Activated T-helper 1 cell treated with anti-CD3 and anti-CD28 coated beads, Interleukin-12 subunit alpha, Interleukin-12 subunit beta, Interleukin-2, Interleukin-4 antibody, amounts not matched to agents 30 ng/mL and 10 ng/mL and 1 ng/mL, durations not matched to agents 14 hours and 24 hours and 36 hours (primary cell): ENCODE measurements at places on chromosomes 11 and 22. TPM values are rescaled to one million over a fixed set of nuclear protein-coding genes. Genes with fewer than 3 reads are reported as not detected.
A peak's percentile ranks its signal among the peaks of the same experiment; 100 is the strongest.

The OR52A1 gene
- total RNA-seq, result not detected in 2 replicates

The OR51B5 gene
- total RNA-seq, result not detected in 2 replicates

The OR8G5 gene
- not detected in 2 replicates for total RNA-seq

The OR9Q1 gene
- total RNA-seq, result not detected in 2 replicates

The CCDC87 gene
- total RNA-seq, result 0.29 and 0.37 TPM in 2 replicates

The CD6 gene
- 411 and 416 TPM in 2 replicates for total RNA-seq

The OR2D2 gene
- 0.34 and 0.56 TPM in 2 replicates for total RNA-seq

The ENTHD1 gene
- 0.08 and 0.20 TPM in 2 replicates for total RNA-seq

- no peak overlapping the region for H3K4me3 ChIP-seq
- no peak overlapping the region for H3K27ac ChIP-seq
- H3K4me1 ChIP-seq, result no peaks in the 10 kb centered on the region
- peaks cover 14% of the 10 kb centered on the region for H3K36me3 ChIP-seq
- no peaks in the 10 kb centered on the region for H3K27me3 ChIP-seq
- no peak for DNase-seq
Observed at GRCh38 chr22:17891481-17892167, 117.4 kb upstream of the BID start.

DNA sequence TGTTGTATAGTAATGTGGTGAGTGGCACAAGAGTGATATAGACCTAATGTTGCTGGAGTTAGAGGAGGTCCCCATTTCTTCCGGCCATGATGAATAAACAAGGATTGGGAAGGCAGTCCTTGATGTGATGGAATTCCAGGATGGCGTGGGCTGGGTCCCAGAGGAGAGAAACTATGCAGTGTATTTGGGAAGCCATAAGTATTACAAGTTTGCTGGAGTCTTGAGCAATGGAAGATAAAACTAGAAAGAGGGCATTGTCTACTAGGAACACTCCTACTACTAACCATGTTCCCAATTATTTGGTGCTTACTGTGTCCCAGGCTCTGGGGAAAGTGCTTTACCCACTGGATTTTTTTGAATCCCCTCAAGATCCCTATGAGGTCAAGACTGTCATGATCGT, 20.0 kb downstream of the LDLRAD3 start:
- H3K4me3 ChIP-seq, result no peak overlapping the region
- no peaks in the 10 kb centered on the region for H3K27me3 ChIP-seq
- no peak for DNase-seq
- no peaks in the 10 kb centered on the region for H3K4me1 ChIP-seq
- H3K27ac ChIP-seq, result no peak overlapping the region
- H3K36me3 ChIP-seq, result no peaks in the 10 kb centered on the region

GRCh38 chr11:65426839-65427690, 4.5 kb downstream of the NEAT1 start:
- peak overlapping the region; percentile 99 for H3K4me3 ChIP-seq
- peaks cover 10% of the 10 kb centered on the region for H3K27me3 ChIP-seq
- H3K4me1 ChIP-seq, result peaks cover 76% of the 10 kb centered on the region
- DNase-seq, result no peak
- H3K36me3 ChIP-seq, result peaks cover 63% of the 10 kb centered on the region

- peaks cover 68% of the 10 kb centered on the region for H3K36me3 ChIP-seq
- peaks cover 55% of the 10 kb centered on the region for H3K4me1 ChIP-seq
- H3K27ac ChIP-seq, result peak overlapping the region; percentile 58
- no peak for DNase-seq
Observed at GRCh38 chr11:61417670-61418069, 12.1 kb downstream of the CPSF7 start.

DNA sequence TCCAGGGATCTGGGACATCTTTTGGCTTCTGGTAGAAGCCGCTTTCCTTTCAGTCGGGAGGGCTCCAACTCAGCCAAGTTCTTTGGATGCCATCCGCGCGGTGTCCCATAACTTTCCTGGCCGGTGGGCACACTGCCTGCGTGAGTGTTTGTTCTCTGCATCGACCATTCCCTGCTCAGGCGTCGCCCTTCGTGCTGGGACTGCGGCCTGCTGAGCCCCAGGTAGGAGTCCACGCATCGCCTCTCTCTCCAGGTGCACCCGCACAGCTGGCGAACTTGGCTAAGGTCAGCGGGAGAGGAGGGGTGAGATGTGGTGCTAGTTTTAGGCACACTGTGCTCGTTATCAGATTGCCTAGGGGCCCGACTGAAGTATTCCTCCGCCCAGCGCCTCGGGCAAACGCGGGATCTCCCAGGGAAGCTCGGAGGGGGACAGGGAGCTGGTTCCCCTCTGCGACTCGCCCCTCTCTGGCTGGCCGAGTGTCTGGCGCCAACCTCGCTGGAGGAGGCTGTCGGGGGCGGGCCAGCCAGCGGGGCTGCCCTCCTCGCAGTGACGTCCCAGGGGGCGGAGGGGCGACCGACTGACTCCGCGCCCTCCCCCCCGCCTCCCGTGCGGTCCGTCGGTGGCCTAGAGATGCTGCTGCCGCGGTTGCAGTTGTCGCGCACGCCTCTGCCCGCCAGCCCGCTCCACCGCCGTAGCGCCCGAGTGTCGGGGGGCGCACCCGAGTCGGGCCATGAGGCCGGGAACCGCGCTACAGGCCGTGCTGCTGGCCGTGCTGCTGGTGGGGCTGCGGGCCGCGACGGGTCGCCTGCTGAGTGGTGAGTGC, at the start of gene LAYN:
Gene LAYN (plus strand): TSS at position 607 of the 823 bp plus-strand sequence. CDS start 124 bp downstream, at position 731.
- H3K36me3 ChIP-seq, result peaks cover 14% of the 10 kb centered on the region
- H3K4me1 ChIP-seq, result peaks cover 48% of the 10 kb centered on the region
- DNase-seq, result peak; percentile 24

- H3K27me3 ChIP-seq, result peaks cover 10% of the 10 kb centered on the region
- DNase-seq, result no peak
- H3K4me1 ChIP-seq, result no peaks in the 10 kb centered on the region
- H3K36me3 ChIP-seq, result no peaks in the 10 kb centered on the region
- H3K27ac ChIP-seq, result no peak overlapping the region
- H3K4me3 ChIP-seq, result no peak overlapping the region
Observed at GRCh38 chr11:64538501-64538951, 52.5 kb upstream of the SLC22A12 start.

DNA sequence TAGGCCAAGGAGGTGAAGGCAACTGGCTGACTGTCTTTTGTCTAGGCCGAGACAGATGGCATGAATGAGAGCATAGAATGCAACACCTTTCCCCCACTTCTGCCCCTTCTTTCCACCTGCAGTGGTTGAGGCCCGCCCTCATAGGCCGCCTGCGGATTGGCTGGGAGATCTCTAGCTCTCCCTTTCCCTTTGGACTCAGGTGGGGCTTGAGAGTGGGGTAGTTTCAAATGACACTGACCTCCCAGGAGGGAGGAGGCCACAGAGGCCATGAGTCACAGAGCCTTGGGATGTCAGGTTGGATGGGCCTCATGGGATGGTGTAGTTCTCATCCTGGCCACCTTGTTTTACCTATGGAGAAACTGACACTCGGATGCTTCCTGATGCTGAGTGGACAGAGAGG, 9.1 kb downstream of the MICAL2 start:
- H3K4me3 ChIP-seq, result no peak overlapping the region
- H3K27me3 ChIP-seq, result no peaks in the 10 kb centered on the region
- H3K27ac ChIP-seq, result peak overlapping the region; percentile 78
- H3K4me1 ChIP-seq, result peaks cover 81% of the 10 kb centered on the region

DNA sequence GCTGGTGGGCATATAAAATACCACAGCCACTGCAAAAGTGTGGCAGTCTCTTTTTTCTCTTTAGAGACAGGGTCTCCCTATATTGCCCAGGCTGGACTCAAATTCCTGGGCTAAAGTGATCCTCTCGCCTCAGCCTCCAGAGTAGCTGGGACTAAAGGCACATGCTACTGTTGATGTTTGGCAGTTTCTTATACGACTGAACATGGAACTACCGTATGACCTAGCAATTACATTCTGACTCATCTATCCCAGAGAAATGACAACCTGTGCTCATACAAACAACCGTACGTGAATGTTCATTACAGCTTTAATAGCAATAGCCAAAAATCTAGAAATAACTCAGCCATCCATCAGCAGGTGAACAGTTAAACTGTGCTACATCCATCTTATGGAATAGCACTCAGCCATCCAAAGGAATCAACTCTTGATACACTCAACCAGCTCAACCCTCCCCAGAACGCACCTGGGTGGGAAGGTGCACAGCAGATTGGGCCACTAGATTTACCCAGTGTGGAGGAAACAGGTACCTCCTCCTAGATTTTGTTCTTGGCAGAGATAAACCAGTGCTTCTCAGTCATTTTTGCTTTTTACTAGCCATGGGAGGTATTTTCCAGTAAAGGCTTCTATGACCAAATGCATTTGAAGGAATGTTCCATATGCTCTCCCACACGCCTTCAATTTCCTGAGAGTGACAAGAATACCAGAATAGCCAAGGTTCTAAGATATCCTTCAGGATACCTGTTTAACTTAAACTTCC, 130.5 kb downstream of the MED15 start:
- H3K27ac ChIP-seq, result no peak overlapping the region
- H3K4me3 ChIP-seq, result no peak overlapping the region
- H3K36me3 ChIP-seq, result no peaks in the 10 kb centered on the region
- no peak for DNase-seq
- no peaks in the 10 kb centered on the region for H3K4me1 ChIP-seq

DNA sequence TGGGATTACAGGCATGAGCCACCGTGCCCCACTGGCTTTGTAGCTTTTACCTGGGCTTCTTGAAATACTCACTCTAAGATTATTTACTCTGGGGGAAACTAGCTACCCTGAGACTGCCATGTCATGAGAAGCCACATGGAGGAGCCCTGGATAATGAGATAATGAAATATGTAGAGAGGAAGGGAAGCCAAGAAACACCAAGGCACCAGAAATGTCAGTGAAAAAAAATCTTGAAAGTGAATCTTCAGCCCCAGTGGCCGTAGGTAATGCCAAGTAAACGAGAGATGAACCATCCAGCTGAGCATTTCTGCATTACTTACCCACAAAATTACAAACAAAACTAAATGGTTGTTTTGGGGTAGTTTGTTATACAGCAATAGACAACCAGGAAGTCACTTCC, 125.6 kb downstream of the APIP start:
- no peak overlapping the region for H3K4me3 ChIP-seq
- no peak for DNase-seq
- peaks cover 6% of the 10 kb centered on the region for H3K4me1 ChIP-seq
- H3K27ac ChIP-seq, result no peak overlapping the region
- no peaks in the 10 kb centered on the region for H3K36me3 ChIP-seq

DNA sequence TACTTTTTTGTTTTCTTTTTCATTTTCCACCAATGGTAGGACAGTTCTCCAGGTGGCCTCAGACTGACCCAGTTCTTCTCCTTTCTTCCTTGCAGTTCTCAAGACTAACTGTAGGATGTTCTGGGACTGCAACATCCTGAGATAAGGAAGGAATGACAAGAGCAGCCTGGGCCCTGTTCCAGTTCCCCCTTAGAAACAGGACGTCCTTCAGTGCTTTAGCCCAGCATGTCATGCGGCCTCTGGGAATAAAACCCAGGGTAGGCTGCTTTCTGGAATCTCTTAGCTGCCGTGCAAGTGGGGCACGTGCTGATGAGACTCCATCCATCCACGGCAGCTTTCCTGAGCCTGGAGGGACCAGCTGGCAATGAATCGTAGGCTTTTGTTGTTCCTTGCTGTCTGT, 24.0 kb upstream of the CADM1 start:
- H3K4me3 ChIP-seq, result no peak overlapping the region
- H3K36me3 ChIP-seq, result no peaks in the 10 kb centered on the region
- no peak for DNase-seq
- H3K4me1 ChIP-seq, result no peaks in the 10 kb centered on the region
- H3K27ac ChIP-seq, result no peak overlapping the region
- H3K27me3 ChIP-seq, result peaks cover 4% of the 10 kb centered on the region

- H3K36me3 ChIP-seq, result peaks cover 31% of the 10 kb centered on the region
- peak overlapping the region; percentile 82 for H3K27ac ChIP-seq
- H3K4me3 ChIP-seq, result peak overlapping the region; percentile 42
Observed at GRCh38 chr22:39943337-39943736, 16.9 kb upstream of the TMA7B start.

- H3K4me1 ChIP-seq, result peaks cover 13% of the 10 kb centered on the region
- no peak for DNase-seq
- H3K36me3 ChIP-seq, result peaks cover 8% of the 10 kb centered on the region
- no peak overlapping the region for H3K27ac ChIP-seq
- H3K27me3 ChIP-seq, result peaks cover 2% of the 10 kb centered on the region
Observed at GRCh38 chr22:25113316-25113721, 86.3 kb upstream of the CRYBB3 start.

- H3K4me3 ChIP-seq, result peak overlapping the region; percentile 90
- H3K4me1 ChIP-seq, result no peaks in the 10 kb centered on the region
- no peaks in the 10 kb centered on the region for H3K27me3 ChIP-seq
- no peaks in the 10 kb centered on the region for H3K36me3 ChIP-seq
- DNase-seq, result no peak
Observed at GRCh38 chr22:49052560-49052959, 775.1 kb downstream of the BRD1 start.

DNA sequence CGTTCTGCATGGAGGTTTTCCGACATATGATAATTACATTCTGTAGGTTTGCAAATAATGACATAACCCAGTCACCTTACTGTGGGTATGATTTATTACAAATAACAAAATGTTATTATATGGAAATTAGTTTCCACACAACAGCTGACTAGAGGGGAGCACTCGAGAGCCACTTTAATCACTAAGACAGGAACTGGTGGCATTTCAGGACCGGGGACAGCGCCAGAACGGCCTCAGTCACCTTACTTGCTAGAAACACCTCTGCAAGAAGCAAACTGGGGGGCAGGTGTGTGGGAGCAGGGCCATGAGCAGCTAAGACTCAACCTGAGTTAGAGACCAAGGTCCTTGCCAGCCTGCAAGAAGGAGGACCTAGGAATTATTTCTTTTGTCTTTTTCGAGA, 199.9 kb downstream of the DSCAML1 start:
- H3K4me3 ChIP-seq, result no peak overlapping the region
- no peaks in the 10 kb centered on the region for H3K4me1 ChIP-seq
- no peaks in the 10 kb centered on the region for H3K36me3 ChIP-seq
- peak; percentile 23 for DNase-seq
- peaks cover 12% of the 10 kb centered on the region for H3K27me3 ChIP-seq
- no peak overlapping the region for H3K27ac ChIP-seq

GRCh38 chr11:65505466-65506289, 6.8 kb downstream of the MALAT1 start:
- no peak overlapping the region for H3K4me3 ChIP-seq
- peak overlapping the region; percentile 72 for H3K27ac ChIP-seq
- H3K4me1 ChIP-seq, result peaks cover 53% of the 10 kb centered on the region
- H3K36me3 ChIP-seq, result peaks cover 30% of the 10 kb centered on the region
- no peaks in the 10 kb centered on the region for H3K27me3 ChIP-seq

DNA sequence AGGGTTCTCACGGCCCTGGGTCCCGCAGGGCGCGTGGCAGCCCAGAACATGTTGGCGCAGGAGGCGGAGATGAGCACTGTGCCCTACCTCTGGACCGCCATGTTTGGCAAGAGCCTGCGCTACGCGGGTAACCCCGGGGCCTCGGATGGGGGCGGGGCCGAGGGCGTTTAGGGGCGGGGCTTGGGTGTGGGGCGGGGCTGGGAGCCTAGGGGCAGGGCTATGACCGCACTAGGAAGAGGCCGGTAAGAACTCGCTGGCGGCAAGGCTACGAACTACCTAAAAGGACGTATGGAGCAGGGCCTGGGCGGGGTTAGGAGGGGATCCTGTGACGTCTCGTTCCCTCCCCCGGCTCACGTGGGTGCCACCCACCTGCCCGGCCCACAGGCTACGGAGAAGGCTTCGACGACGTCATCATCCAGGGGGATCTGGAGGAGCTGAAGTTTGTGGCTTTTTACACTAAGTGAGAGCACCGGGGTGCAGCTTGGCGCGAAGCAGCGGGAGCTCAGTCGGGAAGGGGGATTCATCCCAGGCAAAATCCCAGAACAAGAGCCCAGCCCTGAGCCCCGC, 2.8 kb upstream of the LZTR1 start:
- DNase-seq, result peak; percentile 52
- H3K27ac ChIP-seq, result peak overlapping the region; percentile 70
- H3K4me1 ChIP-seq, result peaks cover 44% of the 10 kb centered on the region
- H3K36me3 ChIP-seq, result peaks cover 9% of the 10 kb centered on the region
- H3K27me3 ChIP-seq, result no peaks in the 10 kb centered on the region
